ENCODE measurements at places on chromosomes 4 and X. TPM values are rescaled to one million over a fixed set of nuclear protein-coding genes. Genes with fewer than 3 reads are reported as not detected.

DNA sequence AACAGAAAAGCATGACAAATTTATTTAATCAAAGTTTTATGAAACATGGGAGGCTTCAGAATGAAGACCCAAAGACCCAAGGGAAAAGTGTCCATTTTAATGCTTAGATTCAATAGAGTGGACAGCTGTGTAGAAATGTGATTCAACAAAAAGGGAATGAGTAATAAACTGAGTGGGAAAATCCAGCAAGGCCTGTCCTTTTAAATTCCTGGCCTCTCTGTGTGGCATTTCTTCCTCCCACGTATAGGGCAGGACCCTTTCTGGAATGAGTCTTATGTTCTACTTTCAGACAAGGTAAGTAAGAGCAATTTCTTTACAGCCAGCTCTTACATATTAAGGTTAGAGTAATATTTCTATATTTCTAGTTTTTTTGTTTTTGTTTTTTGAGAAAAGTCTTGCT lies 14.5 kb downstream of the AASDH start:
- no peak for DNase-seq

DNA sequence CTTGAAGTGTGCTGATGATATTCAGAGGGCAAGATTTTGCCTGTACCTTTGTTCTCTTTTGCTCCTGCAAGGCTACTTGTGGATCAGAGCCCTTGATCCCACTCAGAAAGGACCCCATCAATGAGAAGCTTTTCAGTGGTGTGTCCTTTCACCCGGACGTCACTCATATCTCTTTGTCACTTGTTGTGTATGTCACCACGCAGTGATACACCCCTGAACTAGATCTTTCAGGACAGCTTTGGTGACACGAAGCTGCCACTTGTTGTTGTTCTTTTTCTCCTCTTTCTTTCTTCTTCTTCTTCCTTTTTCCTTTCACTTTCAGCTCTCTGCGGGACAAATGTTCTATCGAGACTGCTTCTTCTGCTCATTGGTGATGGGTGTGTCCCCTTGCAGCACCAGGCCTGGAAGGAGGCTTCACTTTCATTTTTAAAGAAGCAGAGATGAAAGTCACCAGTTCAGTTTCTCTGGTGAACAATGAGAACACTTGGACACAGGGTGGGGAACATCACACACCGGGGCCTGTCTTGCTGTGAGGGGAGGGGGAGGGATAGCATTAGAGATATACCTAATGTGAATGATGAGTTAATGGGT lies 83.6 kb downstream of the NBDY start:
- DNase-seq = no peak

Gene LEF1
- 0.22 TPM for polyA plus RNA-seq

Gene KLKB1
- polyA plus RNA-seq = 0.57 TPM

Gene IGSF1
- polyA plus RNA-seq = 0.19 TPM

Data from heart right ventricle (tissue), 16 donors.